Ovary (tissue), 10 donors: ENCODE measurements at places on chromosomes 1 and 21.
A peak's percentile ranks its signal among the peaks of the same experiment; 100 is the strongest.

DNA sequence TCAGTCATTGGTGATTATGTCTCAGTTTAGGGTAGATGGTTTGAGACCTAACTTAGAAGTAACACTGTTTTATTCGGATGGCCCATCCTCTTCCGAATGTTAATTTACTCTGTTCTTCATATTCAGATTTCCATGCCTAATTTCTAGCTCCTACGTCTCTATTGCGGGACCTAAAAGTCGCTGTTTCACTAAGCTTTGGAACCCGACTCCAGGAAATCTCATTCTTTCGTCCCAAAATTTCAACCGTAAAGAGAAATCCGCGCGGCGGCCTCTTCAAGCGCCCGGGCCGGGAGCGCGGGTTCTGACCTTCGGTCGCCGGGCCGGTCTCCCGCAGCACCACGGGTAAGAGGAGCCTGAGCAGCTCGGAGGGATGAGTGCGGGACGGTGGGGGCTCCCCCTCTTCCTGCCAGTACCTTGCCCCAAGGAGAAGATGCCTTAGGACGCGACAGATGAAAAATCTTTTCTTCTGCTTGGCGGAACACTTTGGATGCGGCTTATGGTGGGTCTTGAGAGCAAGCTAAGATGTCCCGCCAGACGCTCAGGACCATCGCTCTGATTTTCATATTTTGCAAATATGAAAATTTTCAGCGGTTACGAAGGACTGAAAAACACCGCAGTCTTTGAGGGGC is 128.7 kb downstream of the PPIAL4G start:
- DNase-seq = no peak

DNA sequence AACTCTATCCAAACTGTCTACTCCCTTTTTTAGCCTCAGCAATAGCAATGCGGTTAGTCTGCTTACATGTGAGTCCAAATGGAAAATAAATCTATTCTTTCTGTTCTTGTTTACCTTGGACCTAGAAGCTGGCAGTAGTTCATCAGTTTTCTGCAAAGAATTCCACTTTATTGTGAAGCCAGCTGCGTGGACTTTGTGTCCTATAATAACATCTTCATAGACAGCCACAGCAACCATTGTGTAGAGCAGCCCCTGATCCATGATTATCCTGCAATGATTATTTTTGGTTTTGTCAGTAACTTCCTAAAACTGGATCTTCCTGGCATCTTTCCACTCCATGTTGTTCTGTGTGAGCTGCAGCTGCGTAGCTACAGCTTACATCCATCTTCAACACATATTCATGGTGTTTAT is 408.7 kb downstream of the NUF2 start:
- DNase-seq = no peak

GRCh38 chr1:6035719-6036118 is 10.0 kb upstream of the KCNAB2 start:
- DNase-seq = no peak

- no peak for DNase-seq
These were observed 36.0 kb upstream of the GNG12 start for GRCh38 chr1:67869233-67869632.

- DNase-seq = no peak
These were observed 59.6 kb downstream of the EXTL2 start for GRCh38 chr1:100834777-100835660.

DNA sequence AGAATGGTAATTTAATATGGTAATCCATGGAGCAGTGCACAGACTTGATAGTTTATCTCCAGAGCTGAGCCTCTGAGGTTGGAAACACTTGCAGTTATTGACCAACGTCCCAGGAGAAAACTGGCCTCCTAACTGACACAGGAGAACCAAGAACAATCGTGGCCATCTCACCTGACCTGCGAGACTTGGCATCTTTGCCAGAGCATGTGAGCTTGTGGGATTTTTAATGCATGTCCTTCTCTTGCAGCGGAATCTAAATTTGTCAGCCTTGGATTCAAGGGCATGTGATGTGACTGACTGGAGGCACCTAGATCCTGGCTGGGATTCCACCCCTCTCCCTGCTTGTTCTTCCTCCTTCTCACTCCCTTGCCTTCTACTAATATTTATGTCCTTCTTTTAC is 27.8 kb upstream of the SLC26A9 start:
- DNase-seq = no peak

GRCh38 chr1:42358791-42359190 is 21.8 kb upstream of the RIMKLA start:
- DNase-seq = no peak

DNA sequence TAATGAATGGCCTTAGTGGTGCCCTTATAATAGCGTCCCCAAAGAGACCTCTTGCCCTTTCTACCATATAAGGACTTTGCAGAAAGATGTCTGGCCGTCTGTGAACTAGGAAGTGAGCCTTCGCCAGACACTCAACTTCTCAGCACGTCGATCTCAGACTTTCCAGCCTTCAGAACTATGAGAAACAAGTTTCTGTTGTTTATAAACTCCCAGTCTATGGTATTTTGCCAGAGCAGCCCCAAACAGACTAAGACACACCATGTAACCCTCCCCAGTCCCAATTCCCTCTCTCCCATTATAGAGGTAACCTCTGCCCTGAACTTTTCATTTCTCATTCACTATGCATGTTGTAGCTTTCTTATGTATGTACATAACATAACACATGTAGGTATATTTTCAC is 55.7 kb downstream of the NID1 start:
- no peak for DNase-seq

- no peak for DNase-seq
These were observed 20.1 kb downstream of the KIAA0040 start for GRCh38 chr1:175172503-175172902.

DNA sequence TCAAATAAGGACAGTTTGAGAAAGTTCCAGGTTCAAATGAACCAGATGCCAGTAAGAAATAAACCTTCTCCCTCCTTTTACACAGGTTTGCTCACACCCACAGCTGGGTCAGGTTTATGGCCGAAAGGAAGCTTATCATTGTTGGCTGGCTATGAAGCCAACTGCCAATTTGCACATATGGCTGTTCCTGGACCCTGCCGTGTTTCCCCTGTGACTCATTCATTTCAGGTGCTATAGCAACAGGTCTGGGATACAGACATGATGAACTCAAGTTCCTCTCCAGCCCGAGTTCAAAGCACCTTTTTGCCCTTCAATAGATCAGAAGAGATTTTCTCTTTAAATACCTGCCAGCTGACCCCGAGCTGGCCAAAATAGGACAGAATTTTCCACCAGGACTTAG is 134.4 kb upstream of the SMYD2 start:
- DNase-seq = no peak

DNA sequence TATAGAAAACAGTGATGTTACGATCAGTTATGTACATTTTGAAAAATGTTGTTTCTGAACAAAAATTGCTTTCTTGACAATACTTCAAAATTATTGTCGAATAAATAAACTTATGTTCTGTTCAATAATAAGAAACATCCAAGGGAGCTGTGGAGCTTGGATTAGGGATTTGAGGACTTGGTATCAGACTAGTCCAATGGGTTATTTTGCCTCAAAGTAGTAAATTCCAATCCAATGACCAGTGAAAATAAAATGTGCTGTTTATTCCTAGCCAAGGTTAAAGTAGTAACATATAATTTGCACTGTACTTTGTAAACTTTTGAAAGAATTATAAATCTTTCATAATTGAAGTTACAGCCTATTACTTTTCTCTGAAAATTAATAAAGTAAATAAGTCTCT is 79.1 kb upstream of the IVNS1ABP start:
- DNase-seq = no peak

GRCh38 chr1:8740034-8740449 is 77.4 kb downstream of the RERE start:
- DNase-seq = no peak

GRCh38 chr1:38028105-38028591 is 15.6 kb downstream of the UTP11 start:
- no peak for DNase-seq

DNA sequence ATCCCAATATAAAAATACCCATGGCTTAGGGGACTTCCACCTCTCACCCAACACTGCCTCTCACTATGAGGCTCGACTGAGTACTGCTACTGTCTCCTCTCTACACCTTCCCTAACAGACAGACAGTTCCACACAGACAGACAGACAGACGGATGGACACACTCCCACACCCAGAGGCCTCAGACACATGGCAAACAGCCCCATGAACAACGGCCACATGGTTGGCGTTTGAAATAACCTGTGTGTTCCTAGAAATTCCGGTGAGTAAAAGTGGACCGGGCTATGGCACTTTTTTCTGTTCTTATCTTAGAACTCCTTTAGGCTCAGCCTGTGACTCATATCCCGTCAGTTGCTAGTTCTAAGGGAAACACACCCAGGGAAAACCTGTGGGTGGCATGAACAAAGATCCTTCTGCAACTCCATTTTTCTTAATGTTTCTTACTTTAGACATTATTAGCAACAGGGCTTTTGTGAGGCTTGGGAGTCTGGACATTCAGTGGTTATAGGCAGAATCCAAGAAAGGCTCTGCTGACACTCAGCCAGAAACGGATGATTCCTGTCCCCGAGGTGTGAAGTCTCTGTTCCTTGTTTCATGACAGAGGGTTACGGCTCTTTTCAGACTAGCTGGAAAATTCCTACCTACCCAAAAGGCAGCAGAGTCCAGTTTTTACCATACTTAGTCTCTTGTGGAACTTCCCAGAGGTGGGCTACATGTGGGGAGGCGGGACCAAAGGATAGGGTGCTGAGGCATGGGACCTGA is 90.5 kb upstream of the TLR5 start:
- DNase-seq = peak; percentile 35

- DNase-seq = no peak
These were observed 48.8 kb downstream of the PIK3CD start for GRCh38 chr1:9700340-9700739.

DNA sequence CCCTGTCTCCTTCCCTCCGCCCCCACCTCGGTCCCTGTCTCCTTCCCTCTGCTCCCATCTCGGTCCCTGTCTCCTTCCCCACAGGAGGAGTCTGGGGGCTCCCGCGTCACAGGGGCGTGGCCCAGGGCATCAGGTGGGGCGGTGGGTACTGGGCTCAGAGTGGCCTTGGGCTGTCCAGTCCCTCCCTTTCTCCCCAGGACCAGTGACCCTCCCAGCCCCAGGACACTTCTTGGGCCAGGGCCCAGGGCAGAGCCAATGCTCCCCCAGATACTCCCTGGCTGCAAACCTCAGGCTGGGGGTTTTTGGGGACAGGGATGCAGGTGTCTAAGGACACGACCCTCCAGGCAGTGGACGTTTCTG is 6.8 kb upstream of the RNF223 start:
- DNase-seq = peak; percentile 8

- no peak for DNase-seq
These were observed 65.6 kb upstream of the EXO1 start for GRCh38 chr1:241782396-241782795.

GRCh38 chr1:118396829-118397495 is 211.9 kb upstream of the SPAG17 start:
- DNase-seq = no peak

DNA sequence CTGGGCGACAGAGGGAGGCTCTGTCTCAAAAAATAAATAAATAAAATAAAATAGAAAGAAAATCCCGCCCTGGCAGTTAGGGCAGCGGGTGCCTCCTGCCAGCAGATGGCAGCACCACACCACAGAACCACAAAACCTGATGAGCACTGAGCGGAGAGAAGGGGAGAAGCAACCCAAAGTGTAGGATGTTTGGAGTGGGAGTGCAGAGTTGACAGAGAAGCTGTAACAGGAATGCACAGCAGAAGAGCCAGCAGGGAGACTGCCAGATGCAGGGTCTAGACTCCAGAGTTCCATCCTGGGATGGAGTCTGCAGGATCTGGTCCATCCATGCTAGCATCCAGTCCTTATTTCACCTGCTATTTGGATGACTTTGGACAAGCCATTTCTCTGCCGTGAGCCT is 29.7 kb upstream of the KIRREL1 start:
- DNase-seq = peak; percentile 76

GRCh38 chr21:33386222-33386784 is 16.9 kb upstream of the IFNGR2 start:
- DNase-seq = no peak

DNA sequence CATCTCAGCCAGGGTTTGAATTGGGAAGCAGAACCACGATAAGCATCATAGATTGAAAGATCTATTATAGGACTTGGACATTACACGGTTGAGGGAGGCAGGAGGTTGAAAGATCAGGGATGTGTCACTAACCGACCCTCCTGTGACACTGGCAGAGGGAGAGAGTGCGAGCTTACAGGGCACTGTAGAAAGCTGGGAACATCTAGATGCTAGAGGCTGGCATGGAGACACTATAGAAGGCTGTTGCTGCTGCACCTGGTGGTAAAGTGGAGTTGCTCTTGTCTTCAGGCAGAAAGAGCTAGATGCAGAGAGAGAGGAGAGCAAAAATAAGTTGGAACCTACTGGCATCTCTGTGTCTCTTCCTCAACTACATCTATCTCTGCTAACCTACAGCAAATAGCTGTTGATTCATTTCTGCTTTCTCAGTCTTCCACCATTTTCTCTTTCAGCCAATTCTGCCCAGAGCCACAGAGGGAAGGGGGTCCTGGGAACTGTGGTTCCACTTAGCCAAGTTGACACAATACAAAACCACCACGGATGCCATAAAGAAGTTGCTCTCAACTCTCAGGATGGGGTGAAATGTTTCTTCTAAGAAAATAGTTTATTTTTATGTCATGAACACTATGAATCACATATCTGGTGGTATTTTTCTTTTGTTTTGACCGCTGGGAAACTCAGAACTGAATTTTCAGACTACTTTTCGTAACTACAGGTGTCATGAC is 155.9 kb downstream of the ZNF281 start:
- no peak for DNase-seq

GRCh38 chr21:39441502-39442475 is 3.8 kb downstream of the LCA5L start:
- DNase-seq = no peak

DNA sequence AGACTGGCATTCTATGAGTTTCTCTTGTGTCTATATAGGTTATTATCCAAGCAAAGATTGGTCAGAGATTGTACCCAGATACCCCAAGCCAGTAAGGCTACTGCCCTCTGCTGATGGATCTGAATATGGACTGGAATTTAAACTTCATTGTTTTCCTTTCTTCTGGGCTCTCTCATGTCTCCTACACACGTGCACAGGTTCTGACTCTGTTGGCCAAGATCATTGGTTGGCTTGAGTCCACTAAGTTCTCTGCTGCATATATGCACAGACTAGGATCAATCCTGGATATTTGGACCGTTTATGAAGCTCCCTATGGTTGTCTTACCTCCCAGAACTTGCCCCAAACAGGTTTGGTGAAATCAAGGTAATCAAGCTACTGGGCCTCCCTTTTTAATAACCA is 69.7 kb downstream of the CC2D1B start:
- DNase-seq = no peak

- DNase-seq = no peak
These were observed 67.9 kb downstream of the SLC44A5 start for GRCh38 chr1:75542818-75543570.

- DNase-seq = no peak
These were observed 9.9 kb upstream of the CD48 start for GRCh38 chr1:160721473-160721872.

- no peak for DNase-seq
These were observed 613.5 kb downstream of the LMO4 start for GRCh38 chr1:87942165-87942564.
